ENCODE measurements at places on chromosomes 13 and 19.

GRCh38 chr13:73220966-73221720, 162.3 kb downstream of the KLF5 start:
- DNase-seq, result no peak

DNA sequence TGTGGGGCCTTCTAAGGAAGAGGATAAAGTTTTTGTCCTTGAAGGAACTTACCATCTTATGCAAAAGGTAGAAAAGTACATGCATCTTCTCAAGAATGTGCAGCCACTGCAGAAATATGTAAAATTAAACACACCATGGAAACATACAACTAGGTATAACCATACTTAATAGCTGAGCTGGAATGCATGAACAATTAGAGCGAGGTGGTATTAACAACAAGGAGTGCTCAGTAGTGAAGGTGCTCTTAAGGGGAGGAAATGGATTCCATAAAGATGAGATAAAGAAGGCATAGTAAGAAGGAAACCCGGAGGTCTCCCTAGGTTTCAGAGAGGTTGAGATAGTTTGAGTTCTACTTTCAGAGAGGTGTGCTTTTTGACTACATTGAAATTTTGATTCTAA, 415.9 kb downstream of the NDFIP2 start:
- no peak for DNase-seq

DNA sequence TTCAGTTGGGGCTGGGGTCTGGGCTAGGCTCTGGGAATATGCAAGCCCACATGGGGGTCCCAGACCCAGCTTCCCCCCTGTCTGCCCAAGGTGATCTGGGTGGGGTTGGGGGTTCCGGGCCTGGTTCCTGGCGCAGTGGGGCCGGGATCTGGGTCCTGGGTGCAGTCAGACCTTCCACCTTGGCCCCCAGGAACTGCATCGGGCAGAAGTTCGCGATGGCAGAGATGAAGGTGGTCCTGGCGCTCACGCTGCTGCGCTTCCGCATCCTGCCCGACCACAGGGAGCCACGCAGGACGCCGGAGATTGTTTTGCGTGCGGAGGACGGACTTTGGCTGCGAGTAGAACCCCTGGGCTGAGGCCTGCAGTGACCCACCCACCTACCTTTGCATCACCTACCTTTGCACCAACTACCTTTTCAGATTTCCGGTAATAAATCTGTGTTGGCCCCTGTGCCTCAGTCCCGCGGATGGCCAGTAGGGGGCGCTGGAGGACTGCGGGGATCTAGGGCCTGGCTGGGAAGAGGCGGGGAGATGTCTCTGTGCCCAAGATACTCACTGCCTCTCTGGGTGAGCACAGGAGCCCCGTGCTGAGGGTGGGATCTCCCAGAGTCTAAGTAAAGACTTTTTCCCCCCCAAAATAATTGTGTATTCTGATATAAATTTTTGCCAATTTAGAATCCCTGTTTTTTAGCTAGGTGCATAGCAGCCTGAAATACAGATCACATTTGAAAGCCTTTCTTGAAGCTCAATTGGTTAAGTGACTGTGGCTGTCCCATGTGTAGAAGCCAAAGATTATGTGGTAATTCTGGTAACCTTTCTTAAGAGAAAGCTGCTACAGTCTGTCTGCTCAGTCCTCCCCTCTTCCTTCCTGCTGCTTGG, 11.5 kb upstream of the CYP4F3 start:
- peak; percentile 16 for DNase-seq

GRCh38 chr13:40228496-40228895, 437.9 kb downstream of the FOXO1 start:
- no peak for DNase-seq

DNA sequence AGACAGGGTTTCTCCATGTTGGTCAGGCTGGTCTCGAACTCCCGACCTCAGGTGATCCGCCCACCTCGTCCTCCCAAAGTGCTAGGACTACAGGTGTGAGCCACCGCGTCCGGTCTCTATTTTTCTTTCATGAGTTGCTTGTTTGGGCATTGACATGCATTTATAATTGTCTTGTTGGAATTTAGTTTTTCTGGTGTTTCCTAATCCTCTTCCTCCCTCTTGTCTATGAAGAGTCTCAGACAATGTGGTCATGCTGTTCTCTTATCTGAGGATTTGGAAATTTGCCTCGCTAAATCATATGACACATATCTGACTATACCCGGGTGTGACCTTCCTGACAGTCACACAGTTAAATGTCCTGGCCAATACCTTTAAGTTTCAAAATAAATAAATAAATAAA, 7.4 kb upstream of the CEACAM18 start:
- DNase-seq, result no peak

GRCh38 chr13:113744197-113745000, 14.6 kb upstream of the TMEM255B start:
- DNase-seq, result peak; percentile 55

GRCh38 chr19:49125025-49125731, 5.8 kb downstream of the PPFIA3 start:
- DNase-seq, result no peak

- no peak for DNase-seq
These were observed 23.5 kb downstream of the AKT2 start for GRCh38 chr19:40261631-40262030.
